ENCODE measurements at places on chromosomes 11 and 22. TPM values are rescaled to one million over a fixed set of nuclear protein-coding genes. Genes with fewer than 3 reads are reported as not detected.

- H3K4me3 ChIP-seq = no peak overlapping the region
- peaks cover 2% of the 10 kb centered on the region for H3K4me1 ChIP-seq
- peaks cover 1% of the 10 kb centered on the region for H3K36me3 ChIP-seq
- no peak for DNase-seq
- peaks cover 11% of the 10 kb centered on the region for H3K27me3 ChIP-seq
Measured at GRCh38 chr11:3632070-3632660, 9.6 kb downstream of the ART5 start.

The CARD18 gene
- total RNA-seq = not detected

DNA sequence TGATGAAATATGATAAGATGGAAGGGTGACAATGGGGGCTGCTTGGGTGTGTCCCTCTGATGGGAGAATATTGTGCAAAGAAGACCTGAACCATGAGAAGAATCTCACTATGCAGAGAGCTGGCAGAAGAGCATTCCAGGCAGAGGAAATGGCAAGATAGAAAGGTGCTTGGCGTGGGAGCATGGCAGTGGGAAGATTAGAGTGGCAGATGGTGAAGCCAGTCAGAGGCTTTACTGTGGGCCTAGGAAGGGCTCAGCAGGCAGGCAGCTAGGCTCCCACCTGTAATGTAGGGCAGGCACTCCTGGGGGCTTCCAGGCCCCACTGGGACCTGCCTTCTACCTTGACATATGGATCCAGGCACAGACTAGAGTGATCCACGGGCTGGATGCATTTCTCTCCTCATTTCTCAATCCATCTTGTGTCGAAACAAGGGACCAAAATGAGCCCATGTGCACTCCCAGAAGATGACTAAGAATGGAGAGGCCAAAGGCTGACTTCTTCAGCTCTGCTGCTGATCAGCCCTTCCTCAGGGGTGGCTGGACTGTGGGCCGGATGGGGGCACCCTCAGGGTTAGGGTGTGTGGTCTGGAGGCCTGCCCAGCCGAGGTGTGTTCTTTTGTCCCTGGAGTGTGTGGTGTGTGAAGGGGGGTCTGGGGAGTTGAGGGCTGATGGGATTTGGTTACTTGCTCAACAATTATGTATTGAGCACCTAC, 88.3 kb downstream of the TSPAN18 start:
- DNase-seq = no peak
- peaks cover 2% of the 10 kb centered on the region for H3K36me3 ChIP-seq
- H3K27ac ChIP-seq = no peak overlapping the region
- H3K4me1 ChIP-seq = peaks cover 28% of the 10 kb centered on the region

The SYCE3 gene
- not detected for total RNA-seq

DNA sequence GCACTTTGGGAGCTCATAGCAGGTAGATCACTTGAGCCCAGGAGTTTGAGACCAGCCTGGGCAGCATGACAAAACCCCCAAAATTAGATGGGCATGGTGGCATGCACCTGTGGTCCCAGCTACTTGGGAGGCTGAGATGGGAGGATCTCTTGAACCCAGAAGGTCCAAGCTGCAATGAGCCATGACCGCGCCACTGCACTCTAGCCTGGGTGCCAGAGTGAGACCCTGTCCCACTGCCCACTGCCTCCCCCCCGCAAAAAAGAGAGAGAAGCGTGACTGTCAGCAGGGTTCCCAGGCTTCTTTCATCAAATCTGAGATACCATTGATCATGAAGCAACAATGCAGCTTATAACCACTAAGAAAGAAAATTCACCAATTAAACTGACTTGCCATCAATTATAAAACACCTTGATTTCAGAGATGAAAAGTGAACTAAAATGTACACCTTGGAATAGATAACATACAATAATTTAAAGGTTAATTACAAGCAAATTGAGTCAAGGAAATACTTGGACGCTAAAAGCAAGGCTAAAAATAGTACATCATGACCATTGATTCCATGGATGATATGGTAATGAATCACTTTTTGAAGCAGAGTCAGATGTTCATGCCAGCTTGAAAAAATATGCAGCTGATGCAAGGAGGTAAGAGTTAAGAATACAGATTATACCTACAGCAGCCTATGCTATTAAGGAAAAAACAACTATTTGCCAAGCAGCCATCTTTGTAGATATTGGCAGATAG, 90.8 kb upstream of the ALKBH3 start:
- no peak overlapping the region for H3K4me3 ChIP-seq
- no peak overlapping the region for H3K27ac ChIP-seq
- peaks cover 18% of the 10 kb centered on the region for H3K36me3 ChIP-seq
- no peaks in the 10 kb centered on the region for H3K27me3 ChIP-seq
- no peak for DNase-seq

GRCh38 chr22:18927020-18927419, 9.1 kb downstream of the PRODH start:
- DNase-seq = no peak
- no peak overlapping the region for H3K27ac ChIP-seq
- H3K36me3 ChIP-seq = no peaks in the 10 kb centered on the region
- H3K4me1 ChIP-seq = no peaks in the 10 kb centered on the region
- no peaks in the 10 kb centered on the region for H3K27me3 ChIP-seq
- no peak overlapping the region for H3K4me3 ChIP-seq

GRCh38 chr22:45521178-45521577, 18.5 kb downstream of the FBLN1 start:
- H3K36me3 ChIP-seq = peaks cover 12% of the 10 kb centered on the region
- no peak overlapping the region for H3K4me3 ChIP-seq
- peaks cover 6% of the 10 kb centered on the region for H3K4me1 ChIP-seq
- no peak for DNase-seq

DNA sequence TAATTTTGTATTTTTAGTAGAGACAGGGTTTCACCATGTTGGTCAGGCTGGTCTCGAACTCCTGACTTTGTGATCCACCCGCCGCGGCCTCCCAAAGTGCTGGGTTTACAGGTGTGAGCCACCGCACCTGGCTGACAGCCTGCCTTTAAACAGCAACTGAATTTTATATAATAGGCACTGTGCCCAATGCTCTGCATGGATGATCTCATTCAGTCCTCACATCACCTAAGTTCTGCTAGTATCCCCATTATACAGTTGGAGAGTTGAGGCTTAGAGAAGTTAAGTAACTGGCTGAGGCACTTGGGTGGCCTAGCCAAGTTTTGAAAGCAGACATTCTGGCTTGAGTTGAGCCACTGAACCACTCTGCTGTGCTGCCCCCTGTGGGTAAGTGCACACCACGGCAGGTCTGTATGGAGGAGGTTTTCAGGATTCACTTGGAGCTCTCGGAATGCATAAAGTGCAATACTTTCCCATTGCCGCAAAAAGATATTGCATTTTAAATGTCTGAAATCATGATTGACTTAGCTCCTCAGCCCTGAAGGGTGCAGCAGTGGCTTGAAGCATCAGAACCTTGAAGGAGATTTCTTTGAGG, 112.4 kb downstream of the LDLRAD3 start:
- H3K4me1 ChIP-seq = no peaks in the 10 kb centered on the region
- H3K36me3 ChIP-seq = peaks cover 5% of the 10 kb centered on the region
- no peak for DNase-seq
- H3K27me3 ChIP-seq = no peaks in the 10 kb centered on the region

GRCh38 chr22:37926771-37927636, 20.9 kb downstream of the MICALL1 start:
- no peak for DNase-seq
- H3K27me3 ChIP-seq = no peaks in the 10 kb centered on the region
- H3K27ac ChIP-seq = no peak overlapping the region
- no peak overlapping the region for H3K4me3 ChIP-seq
- peaks cover 11% of the 10 kb centered on the region for H3K36me3 ChIP-seq

DNA sequence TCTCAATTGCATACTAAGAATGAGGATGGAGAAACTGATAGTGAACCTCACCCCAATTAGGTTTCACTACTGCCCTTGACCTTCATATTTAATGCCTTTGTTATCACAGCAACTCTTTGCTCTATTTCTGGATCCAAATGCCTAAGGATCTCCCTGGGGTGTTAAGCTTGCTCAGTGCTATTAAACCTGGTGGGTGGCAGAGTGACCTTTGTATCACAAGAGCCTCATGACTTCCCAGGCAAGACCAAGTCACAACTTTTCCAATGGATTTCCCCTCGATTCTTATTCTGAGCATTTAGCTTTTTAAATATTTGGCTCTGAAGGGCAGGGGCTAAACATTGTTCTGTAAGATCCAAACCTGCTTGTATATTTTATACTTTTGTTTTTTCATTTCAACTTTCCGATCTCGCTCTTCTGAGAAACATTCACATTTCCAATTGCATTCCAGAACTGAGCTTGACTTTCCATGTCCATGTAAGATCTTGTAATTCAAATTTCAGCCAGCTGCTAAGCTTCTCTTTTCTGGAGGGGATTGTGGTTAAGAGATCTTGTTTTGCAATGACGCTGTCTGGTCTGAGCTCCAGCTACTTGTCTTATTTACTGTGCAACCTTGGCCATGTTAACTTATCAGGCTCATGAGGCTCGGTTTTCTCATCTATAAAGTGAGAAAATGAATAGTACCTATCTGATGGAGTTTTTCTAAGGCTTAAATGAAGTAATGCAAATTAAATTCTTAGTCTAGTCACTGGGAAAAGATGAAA, 6.4 kb upstream of the EHF start:
- no peak overlapping the region for H3K4me3 ChIP-seq
- H3K27me3 ChIP-seq = no peaks in the 10 kb centered on the region
- no peak for DNase-seq
- no peaks in the 10 kb centered on the region for H3K36me3 ChIP-seq
- peaks cover 31% of the 10 kb centered on the region for H3K4me1 ChIP-seq

Measured in progenitor cell of endocrine pancreas (in vitro differentiated cells).